Stimulated activated CD4-positive, alpha-beta T cell treated with anti-CD3 and anti-CD28 coated beads, Interleukin-2, amount 100 ng/mL, for 24 hours (primary cell): ENCODE measurements at places on chromosomes 6 and 20.

DNA sequence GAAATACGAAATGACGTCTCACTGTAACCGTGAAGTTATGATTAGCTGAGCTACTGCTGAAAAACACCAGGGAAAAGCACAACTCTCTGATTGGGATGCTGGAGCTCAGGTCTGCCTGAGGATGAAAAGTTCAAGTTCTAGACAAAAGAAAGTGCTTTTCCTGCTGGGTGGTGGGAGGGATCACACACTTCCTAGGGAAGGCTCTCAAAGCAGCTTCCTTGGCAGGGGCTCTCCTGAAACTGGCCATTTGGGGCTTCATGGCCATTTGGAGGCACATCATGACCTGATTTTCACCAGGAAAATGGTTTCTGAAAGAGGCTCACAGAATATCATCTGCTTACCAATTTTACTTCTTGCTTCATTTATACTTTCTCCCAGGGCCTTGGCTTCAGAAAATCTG is 97.1 kb upstream of the KCNK16 start:
- no peak for DNase-seq

DNA sequence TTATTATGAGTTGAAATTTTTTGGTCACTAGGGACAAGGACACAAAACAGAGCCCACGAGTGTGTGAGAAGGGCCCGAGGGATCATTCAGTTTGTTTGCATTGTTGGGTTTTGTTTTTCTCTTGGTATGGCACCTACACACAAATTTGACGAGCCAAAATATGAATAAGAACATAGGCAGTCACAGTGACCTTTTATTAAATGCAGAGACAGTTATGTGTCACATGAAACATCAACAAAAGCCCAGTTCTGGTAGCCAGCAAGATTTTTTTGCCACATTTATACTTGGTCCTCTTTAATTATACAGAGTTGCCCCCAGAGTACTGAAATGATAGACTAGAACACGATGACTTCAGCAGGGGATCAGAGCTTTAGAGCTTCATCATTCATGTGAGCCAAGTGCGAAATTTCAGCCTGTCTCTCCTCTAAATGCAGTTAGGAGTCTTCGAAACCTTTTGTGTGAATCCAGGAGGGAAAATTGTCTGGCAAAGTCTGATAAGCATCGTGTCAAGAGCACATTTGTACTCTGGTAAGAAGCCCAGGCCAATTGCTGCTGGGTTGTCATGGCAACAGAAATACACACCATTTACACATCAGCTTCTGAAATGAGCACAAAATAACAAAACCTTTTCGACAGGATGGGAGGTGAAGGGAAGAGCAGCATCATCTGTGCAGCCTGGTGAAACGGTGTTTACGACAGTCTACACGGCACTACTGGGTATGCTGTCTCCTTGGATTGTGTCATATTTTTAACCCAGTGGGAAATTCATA is 79.2 kb upstream of the RIPOR2 start:
- no peak for DNase-seq

DNA sequence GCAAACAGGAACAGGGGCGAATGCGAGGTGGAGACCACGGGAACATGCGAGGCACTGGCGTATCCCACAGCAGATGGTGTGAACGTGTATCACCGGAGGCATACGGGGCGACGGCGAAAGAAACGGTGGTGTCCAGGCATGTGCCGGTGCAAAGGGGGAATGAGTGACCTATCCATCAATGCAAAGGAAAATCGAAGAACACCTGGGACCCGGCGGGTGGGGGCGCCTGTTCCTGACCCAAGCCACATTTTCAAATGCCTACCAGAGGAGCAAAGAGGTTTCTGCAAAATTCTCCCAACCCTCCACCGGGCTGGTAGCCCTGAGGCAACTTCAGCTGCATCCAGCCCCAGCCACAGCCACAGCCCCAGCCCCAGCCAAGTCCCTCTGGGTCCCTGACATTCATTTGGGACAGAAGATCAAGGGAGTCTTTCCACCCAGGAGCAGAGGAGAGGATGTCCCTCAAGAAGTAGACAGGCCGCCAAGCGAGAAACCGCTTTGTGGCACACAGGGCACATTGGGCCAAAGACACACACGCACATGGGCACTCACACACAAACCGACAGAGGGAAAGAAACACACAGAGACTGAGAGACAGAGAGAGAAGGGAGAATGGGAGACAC is 164.0 kb upstream of the ZNF337 start:
- no peak for DNase-seq

- DNase-seq: no peak
Observed at GRCh38 chr6:49888742-49889431, 22.6 kb upstream of the CRISP1 start.

- DNase-seq: no peak
Observed at GRCh38 chr6:97557355-97557754, 274.3 kb upstream of the MMS22L start.

- DNase-seq: no peak
Observed at GRCh38 chr6:26552205-26552604, 14.0 kb downstream of the HMGN4 start.

DNA sequence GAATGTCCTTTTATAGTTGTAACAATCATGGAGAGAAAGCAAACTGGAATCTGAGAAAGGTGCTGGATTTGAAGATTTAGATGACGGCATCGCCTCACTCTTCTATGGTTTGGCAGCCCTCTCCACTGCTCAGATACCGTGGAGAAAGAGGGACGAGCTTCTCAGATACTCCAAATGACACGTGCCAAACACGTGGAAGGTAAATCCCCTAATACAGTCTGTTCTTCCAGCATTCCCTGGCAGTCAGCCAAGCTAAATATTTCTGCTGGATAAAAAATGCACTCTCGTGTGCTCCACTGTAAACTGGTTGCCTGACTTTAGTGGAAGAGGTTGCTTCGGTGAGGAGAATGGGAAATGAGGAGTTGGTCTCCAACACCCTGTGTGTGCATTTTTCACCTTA is 16.7 kb upstream of the PRDM1 start:
- DNase-seq: no peak

DNA sequence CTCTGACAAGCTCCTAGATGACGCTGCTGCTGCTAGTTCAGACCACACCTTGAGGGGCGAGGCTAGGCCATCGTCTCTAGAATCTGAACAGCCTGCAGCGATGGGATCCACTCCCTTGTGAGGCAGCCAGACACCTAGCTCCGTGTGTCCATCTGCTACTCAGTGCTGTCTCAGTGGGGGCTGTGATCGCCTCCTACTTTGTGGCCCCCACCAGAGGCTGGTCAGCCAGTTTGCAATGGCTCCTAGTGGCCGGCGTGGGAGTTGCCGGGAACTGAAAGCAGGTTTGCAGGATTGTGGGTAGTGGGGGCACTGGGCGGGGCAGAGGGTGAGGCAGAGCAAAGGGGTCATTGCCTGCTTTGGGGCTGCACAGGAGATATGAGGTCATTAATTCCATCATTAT is 2.8 kb downstream of the CCN5 start:
- DNase-seq: no peak

GRCh38 chr20:49256261-49256660 is 21.6 kb downstream of the ZNFX1 start:
- DNase-seq: no peak

DNA sequence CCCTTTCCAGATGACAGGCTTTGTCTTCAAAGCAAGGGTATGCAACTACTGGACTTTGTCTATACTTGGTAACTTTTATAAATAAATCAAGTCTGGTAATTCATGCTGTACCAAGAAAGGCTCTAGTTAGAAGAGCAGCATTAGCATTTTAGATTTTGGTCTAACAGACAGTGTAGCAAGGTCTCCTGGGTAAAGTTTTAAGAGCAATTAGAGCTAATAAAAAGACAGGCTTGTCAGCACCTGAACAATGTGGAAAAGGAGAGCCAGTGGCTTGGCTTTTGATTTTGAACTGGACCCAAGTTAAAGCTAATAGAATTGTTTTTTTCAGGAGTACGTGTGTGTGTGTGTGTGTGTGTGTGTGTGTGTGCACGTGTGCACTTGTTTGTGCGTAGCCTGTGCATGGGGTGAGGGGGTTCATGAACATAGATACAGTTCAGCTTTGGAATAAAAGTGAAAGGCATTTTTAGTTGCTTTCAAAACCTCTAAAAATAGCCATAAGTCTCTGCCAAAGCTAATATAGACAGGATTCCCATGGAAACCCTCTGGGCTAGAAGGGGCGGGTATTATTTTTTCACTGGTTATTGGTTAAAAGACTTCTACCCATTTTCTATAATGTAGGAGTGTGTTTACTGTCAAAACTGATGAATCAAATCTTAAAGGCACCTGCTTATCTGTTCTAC is 138.4 kb downstream of the KCNQ5 start:
- no peak for DNase-seq

DNA sequence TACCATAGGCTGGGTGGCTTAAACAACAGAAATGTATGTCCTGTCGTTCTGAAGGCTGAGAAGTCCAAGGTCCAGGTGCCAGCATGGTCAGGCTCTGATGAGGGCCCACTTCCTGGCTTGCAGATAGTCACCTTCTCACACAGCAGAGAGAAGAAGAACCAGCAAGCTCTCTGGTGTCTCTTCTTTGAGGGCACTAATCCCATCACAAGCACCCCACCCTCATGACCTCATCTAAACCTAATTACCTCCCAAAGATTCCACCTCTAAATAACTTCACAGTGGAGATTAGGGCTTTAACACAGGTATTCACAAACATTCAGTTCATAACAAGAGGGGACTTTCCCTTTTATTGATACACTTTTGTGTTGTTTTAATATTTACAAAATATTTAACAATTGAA is 61.1 kb downstream of the RIN2 start:
- no peak for DNase-seq

- peak; percentile 38 for DNase-seq
Observed at GRCh38 chr6:26445934-26446667, 5.8 kb downstream of the BTN3A3 start.

GRCh38 chr6:142187209-142187608 is 40.1 kb downstream of the VTA1 start:
- DNase-seq: no peak

- DNase-seq: peak; percentile 26
Observed at GRCh38 chr6:32700391-32701040, 34.1 kb upstream of the HLA-DQB1 start.

DNA sequence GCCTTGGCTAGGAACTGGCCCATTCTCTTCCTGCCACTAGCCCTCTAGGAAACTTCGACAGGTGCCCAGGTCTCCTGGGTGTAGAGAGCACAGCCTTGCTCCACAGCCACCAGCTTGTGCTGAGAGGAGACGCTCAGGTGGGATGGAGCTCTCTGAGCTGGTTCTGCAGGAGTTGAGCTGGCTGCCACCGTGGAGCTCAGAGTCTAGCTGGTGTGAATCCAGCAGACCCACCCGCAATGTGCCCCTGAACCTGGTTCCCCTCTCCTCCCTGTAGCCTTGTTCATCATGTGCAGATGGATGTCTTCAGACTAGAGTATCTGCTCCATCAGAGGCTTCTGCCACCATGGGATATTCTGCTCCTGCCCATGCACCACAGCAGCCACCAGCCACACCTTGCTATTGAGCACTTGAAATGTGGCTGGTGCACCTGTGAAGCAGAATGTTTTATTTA is 222.5 kb downstream of the SYNDIG1 start:
- DNase-seq: no peak

GRCh38 chr6:370555-370954 is 21.0 kb upstream of the IRF4 start:
- DNase-seq: no peak

DNA sequence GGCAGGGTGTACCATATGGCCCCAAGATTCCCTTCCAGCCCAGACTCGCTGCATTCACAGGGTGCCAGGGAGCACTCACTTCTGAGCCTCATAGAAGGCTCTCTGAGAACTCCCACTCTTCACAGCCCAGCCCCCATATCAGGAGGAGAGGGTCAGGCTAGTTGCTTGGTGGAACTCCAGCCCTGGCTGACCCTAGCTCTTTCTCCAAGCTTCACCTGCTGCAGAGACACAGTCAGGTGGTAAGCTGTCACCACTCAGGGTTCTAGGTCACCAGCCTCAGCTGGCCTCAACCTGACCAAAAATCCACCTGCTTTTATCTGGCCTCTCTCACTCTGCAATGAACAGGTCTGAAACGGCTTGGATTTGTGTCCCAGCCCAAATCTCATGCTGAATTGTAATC is 162.7 kb upstream of the MLN start:
- no peak for DNase-seq

GRCh38 chr6:9710574-9710973 is 704.3 kb downstream of the TFAP2A start:
- no peak for DNase-seq

DNA sequence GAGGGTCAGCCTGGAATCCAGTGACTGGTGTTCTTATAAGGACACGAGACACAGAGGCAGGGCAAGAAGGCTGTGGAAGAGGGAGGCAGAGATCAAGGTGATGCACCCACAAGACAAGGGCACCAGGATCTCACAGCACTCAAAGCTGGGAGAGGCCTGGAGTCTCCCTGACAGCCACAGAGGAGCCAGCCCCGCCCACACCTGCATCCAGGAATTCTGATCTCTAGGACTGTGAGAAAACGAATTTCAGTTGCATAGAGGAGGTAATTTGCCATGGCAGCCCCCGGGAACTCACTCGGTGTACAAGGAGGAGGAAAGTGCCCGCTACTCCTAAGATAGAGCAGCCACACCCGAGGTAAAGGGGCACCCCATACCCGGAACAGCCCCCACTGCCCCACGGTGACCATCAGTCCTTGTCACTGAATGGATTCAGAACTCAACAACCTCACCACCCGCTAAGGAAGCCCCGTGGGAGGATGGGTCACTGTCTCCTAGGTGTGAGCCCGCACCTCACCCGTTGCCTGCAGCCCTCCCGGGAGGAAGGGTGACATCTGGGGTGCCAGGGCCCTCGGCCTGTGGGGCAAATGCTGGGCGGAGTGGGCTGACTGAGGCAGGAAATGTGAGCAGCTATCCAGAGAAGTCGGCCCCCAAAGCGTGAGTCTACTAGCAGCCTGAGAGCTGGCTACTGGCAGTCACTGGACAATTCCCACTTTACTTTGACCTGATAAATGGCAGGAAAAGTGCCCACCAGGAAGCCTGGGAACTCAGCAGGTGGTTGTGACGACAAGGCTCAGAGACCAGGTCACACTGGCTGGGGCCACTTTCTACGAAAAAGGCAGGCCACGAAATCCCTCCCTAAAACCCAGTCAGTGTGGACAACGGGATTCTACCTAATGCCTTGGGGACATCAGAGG is 22.4 kb downstream of the DLL1 start:
- no peak for DNase-seq
